Kidney glomerular epithelial cell (primary cell): ENCODE measurements at places on chromosomes 1 and 21.

- no peak for DNase-seq
Measured at GRCh38 chr21:43971201-43971991, 40.7 kb upstream of the TRAPPC10 start.

DNA sequence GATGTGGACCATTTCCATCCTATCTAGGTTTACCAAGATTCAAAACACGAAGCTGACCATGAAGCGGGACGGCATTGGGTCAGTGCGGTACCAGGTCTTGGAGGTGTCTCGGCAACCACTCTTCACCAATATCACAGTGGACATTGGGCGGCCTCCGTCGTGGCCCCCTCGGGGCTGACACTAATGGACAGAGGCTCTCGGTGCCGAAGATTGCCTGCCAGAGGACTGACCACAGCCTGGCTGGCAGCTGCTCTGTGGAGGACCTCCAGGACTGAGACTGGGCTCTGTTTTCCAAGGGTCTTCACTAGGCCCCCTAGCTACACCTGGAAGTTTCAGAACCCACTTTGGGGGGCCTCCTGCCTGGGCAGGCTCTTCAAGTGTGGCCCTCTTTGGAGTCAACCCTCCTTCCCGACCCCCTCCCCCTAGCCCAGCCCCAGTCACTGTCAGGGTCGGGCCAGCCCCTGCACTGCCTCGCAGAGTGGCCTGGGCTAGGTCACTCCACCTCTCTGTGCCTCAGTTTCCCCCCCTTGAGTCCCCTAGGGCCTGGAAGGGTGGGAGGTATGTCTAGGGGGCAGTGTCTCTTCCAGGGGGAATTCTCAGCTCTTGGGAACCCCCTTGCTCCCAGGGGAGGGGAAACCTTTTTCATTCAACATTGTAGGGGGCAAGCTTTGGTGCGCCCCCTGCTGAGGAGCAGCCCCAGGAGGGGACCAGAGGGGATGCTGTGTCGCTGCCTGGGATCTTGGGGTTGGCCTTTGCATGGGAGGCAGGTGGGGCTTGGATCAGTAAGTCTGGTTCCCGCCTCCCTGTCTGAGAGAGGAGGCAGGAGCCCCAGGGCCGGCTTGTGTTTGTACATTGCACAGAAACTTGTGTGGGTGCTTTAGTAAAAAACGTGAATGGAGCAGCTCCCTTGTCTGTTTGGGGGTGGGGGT, 864 bp upstream of the CCDC24 start:
- DNase-seq, result no peak

DNA sequence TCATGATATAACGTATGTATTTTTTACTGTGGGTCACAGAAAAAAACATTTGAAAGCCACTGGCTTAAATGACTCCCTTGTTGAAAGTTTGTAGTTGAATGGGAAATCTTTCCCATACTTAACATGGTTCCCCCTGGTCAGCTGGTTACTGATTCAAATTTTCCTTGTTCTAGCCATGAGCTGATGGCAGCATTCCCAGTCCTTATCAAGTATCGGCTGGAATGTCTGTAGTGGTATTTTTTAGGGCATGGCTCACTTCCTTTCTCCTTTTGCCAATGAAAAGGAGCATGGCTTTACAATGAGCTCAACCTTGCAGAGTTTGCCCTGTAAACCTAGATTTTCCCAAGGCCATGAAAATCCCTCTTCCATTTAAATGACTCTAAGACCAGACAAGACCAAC, 55.7 kb downstream of the GIPC2 start:
- DNase-seq, result peak; percentile 94

DNA sequence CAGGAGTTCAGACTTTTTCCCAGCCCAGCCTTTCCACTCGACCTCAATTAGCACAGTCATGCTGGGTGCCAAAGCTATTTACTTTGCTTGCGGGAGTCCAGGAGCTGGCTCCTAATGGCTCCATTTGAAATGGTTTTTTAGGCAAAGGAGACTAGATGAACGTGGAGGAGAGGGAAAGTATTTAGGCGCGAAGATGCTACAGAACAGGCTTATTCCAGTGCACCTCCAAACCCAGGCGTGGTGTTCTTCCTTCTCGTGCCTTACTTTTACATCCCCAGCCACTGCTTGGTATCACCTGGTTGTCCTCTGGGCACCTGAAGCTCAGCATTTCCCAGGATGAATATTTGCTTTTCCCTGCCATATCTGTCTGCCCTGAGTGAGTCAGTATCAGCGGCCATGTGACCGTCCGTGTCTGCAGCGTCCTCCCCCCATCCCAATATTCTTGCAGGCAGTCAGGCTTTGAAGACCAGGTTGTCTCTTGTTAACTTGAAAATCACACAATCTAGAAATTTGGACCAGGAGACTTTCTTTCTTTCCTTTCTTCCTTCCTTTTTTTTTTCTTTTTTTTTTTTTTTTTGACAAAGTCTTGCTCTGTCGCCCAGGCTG, 198.5 kb downstream of the DYRK1A start:
- DNase-seq, result no peak

DNA sequence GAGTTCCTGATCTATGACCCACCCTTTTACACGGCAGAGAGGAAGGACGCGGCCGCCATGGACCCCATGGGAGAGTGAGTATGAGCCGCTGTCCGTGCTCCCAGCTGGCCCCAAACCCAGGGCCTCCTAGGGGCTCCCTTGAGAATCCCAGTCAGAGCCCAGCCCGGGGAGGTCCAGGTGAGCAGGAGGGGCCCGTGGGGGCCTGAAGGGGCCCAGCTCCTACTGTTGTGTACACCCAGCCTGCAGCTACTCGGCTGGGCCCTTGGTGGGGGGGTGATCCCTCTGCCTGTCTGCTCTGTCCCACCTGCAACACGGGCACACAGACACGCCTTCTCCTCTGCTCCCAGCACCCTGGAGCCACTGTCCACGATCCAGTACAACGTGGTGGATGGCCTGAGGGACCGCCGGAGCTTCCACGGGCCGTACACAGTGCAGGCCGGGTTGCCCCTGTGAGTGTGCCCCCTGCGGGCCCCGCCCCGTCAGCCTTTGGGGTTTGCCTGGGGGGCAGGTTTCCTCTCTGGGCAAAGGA, 28.6 kb upstream of the LRRC3 start:
- DNase-seq, result no peak

DNA sequence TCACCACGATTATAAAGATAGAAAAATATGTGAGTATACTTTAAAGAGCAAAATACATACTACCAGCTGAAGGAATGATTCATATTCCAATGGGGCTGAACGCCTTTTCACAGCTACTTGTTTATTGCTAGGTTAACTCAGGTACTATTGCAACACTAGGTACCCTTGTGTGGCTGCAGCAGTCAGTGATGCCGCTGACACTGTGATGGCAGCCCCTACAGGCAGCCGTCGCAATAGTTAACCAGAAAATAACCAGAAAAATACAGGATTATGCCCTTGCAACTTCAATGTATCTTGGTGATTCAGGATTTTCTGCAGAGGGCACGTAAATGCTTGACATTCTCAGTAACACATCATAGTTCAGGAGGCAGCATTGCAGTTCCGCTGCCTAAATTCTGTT, 1.6 kb upstream of the MARK1 start:
- DNase-seq, result no peak

DNA sequence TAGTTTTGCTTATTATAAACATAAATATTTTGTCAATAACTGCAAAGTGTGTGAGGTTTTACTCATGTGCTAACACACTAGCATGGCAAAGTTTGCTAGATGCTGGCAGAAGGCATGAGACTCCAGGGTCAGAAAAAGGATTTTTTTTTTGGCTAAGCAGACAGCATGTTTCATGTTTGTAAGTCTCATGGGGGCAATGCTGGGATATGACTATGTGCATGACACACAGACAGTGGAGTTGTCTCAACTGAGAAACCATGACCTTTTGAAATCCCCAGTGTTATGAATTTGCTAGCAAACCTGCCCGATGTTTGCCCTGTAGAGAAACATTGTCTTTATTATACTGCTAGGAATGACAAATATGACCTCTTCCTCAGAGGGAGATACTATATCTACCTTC, 448.2 kb downstream of the BRINP3 start:
- DNase-seq, result no peak

DNA sequence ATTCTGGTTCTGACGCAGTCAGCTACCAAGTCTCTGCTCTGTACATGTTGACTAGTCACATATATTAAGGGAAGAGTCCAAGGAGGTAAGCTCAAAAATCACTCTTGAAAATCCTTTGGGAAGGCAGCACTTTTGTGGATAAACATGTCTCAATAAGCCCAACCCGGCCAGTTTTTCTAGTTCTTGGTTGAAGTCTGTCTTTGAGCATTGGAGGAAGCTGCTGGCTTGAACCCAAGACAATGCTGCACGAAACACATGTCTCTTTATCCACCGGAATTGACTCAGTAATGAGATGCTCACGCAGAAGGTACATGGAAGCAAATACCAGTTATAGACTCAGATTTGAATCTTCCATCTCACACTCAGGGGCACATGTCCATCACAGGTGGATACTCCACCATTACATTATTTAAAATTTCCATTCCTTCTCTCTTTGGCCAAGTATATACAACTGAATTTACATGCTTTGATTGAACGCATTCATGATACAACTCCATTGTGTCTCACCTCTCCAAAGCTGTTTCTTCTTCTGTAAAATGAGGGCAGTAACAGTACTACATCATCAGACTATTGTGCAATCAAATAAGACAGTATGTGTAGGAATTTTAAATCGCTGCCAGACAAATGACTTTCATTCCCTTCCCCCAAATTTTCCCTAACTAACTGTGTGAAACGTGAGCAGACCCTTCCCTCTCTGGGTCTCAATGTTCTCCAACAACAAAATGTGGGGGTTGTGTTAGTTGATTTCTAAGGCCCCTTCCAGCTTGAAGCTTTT, 9.6 kb upstream of the GUCA2A start:
- DNase-seq, result no peak
